GM18507 (cell line): ENCODE measurements at places on chromosomes 7 and 10.

DNA sequence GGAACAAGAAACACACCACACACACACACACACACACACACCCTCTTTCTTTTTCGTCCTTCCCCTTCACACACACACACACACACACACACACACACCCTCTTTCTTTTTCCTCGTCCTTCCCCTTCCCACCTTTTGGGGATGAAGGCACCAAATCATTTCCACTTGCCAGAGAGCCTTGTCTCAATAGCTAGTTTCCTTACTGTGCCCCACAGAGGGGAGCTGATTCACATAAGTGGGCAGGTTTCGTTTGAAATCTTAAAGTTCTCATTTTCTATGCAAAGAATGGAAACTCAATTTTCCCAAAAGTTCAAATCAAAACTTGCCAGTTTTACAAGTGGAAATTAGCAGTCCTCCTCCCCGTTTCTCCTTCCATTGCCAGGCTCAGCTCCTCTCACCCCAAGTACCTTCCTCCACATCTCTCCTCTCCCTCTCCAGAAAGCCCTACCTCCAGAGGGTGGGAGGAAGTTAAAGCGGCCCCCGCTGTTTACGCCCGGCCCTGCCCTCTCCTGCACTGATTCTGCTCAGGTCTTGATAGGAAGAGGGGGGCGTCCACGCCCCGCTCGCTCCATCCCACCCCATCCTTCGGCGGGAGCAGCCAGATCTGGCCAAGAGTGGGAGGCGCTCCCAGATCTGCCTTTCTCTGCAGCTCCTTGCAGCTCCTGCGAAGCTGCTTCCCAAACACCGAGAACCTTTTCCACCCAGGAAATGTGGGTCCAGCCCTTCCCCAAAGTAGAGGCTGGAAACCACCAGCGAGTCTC lies 1.3 kb downstream of the CTTNBP2 start:
- no peak for DNase-seq

DNA sequence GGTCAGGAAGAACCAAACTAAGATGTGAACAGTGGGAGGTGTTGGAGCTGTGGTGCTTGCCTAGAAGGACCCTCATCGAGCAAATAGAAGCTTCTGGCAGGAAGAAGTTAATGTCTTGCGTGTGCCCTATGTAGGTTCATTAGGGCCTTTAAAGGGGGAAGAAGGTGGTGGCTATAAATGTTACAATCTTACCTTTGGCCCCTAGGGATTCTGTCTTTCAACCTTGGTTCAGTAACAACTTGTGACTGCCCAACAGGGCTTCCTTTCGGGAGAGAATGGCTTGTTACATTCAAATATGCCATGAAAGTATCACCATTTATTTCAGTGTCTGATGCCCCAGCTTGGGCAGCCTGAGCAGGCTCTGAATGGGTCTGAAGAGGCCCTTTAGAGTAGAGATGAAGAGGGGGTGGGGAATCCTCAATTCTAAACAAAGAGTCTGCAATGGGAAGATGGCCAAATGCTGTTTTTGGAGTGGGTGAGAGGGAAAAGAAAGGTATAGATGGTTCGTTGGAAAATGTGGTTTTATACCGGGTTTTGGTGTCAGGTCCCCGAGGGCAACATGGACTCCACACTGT lies 108.0 kb downstream of the TCF7L2 start:
- no peak for DNase-seq

DNA sequence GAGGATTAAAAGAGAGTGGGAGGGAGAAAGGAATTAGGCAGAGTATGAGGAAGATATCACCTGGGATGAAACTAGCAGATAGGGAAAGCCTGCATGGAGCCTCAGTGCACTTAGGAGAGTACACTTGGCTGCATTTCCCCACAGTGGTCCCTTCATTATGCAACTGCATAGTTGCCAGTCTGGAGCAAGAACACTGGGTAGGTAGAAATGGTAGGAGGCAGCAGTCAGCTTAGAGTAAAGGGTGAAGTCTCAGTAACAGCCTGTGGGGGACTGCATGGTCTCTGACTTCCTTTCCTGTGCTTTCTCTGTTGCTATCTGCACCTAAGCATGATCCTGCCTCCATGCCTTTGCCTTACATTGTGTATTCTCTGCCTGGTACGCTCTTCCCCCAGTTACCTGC lies 14.0 kb upstream of the PCGF5 start:
- DNase-seq, result no peak

- no peak for DNase-seq
These were observed 42.4 kb downstream of the PLCE1 start for GRCh38 chr10:94035982-94036765.

GRCh38 chr7:27031289-27032172 lies 64.3 kb downstream of the HOXA1 start:
- no peak for DNase-seq

GRCh38 chr10:56319386-56319785 lies 41.7 kb downstream of the ZWINT start:
- DNase-seq, result peak; percentile 1

- DNase-seq, result no peak
These were observed 10.6 kb downstream of the GPR146 start for GRCh38 chr7:1054861-1055450.
